ENCODE measurements at places on chromosomes 1 and 21. TPM values are rescaled to one million over a fixed set of nuclear protein-coding genes. Genes with fewer than 3 reads are reported as not detected.

Gene LRRC53
- not detected for total RNA-seq

Gene HRNR
- not detected for total RNA-seq

Gene RSPH1
- not detected for total RNA-seq

Gene TTLL10
- not detected for total RNA-seq

All from glomerular endothelial cell (primary cell).